ENCODE measurements at places on chromosomes 7 and 10.

DNA sequence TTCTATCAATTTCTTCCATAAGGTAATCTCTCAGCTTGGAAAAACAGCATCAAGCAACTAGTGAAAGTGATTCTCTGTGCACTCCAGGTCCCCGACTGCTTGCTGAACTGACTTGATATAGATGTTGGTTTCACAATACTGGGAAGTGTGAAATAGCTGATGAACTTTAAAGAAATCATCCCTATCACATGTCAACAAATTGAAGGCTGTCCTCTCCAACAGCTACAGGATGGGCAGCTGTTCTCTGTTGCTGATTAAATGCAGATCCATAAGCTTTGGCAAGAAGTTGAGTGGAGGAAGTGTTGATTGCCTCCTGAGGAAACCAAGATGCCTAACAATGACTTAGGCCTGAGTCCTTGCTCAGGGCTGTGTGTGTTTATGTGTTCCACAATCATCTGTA is 130.4 kb upstream of the GDF10 start:
- DNase-seq: no peak

DNA sequence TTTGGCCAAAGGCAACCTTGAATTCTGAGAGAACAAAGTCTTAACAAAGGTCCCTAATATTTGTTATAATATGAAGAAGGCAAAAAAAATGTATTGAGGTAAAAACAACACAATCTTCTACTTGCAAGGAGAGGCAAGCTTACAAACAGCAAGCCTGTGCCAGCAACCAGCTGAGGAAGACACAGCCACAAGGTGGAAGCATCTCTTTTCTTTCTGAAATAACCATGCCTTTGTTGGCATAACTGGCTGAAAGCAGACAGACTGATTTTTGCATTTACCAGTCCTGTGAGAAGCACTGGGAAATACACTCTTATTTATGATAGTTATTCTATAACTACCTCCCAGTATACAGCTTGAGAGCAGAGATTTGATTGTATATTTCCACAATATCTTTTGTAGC is 292.0 kb downstream of the PHTF2 start:
- DNase-seq: no peak

GRCh38 chr10:373015-373414 is 237.8 kb downstream of the ZMYND11 start:
- no peak for DNase-seq

DNA sequence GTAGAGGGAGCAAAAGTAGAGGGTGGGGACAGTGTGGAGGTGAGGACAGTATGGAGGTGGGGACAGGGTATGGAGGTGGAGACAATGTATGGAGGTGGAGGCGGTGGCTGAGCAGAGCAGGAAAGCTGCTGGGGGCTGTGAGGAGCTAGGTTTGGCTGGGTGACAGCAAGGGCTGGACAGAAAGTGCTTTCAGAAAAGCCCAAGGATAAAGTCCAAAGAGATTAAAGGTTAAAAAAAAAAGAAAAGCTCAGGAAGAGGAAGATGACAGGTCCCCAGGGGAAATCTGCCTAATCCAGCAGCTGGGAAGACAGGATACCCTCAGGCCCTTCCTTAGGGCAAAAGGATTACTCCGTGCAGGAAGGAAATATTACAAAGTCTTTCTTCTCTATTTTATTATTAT is 32.1 kb upstream of the PFKFB3 start:
- DNase-seq: no peak

GRCh38 chr7:38317515-38317914 is 44.1 kb upstream of the TARP start:
- DNase-seq: no peak

DNA sequence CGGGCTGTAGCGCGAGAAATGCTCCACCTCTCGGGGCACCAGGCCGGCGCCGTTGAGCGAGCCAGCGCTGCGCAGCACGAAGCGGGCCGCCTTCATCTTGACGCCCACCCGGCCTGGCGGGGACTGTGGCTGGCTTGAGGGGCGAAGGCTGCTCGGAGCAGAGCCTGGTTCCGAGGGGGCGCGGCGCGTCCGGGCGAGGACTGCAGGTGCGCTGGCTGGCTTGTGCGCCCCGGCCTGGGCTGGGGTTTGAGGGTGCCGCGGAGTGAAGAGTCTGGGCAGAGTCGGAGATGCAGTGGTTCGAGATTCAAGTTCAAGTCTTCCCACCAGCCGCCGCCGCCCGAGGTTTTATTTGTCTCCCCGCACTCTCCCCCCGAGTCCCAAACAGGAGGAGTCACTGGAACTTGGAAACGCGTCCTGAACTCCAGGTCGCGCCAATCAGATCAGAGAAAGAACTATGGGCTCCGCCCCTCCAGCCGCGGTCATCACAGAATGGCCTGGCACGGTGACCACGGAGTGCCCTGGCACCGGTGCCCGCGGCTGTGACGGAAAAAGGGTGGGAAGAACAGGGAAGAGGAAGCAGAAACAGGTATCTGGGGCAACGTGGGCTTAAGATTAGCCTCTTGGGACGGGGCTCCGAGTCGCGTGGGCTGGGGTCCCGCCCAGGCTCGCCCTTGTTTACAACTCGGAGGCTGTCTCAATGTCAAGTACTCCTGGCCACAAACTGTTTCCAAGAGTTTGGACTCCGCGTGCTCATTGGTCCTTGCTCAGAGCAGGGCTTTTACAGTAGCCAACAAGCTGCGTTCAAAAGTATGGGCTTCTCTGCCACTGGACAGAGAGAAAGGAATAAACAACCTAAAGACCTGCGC is at the start of gene PDK4:
PDK4 (minus strand) TSS at position 319 of the 866 bp plus-strand sequence; CDS start at position 96, 223 bp downstream.
- no peak for DNase-seq

- DNase-seq: no peak
Measured at GRCh38 chr7:42605406-42606192, 306.3 kb downstream of the C7orf25 start.

DNA sequence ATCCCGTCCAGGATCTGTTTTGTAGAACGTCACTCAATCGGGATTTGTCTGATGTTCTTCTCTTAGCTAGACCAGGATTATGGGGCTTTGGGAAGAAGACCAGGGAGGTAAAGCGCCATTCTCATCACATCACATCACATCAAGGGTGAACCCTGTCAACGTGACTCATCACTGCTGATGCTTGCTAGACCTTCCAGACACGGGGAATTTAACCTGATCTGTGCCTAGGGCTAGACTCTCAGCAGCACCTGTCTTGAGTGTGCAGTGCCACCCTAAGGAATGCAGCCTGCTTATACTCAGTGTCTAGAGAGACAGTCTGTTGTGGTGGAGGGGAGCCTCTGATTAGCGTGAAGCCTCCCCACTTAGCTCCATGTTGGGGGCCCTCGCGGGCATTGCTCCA is 678.6 kb upstream of the FOXK1 start:
- no peak for DNase-seq

DNA sequence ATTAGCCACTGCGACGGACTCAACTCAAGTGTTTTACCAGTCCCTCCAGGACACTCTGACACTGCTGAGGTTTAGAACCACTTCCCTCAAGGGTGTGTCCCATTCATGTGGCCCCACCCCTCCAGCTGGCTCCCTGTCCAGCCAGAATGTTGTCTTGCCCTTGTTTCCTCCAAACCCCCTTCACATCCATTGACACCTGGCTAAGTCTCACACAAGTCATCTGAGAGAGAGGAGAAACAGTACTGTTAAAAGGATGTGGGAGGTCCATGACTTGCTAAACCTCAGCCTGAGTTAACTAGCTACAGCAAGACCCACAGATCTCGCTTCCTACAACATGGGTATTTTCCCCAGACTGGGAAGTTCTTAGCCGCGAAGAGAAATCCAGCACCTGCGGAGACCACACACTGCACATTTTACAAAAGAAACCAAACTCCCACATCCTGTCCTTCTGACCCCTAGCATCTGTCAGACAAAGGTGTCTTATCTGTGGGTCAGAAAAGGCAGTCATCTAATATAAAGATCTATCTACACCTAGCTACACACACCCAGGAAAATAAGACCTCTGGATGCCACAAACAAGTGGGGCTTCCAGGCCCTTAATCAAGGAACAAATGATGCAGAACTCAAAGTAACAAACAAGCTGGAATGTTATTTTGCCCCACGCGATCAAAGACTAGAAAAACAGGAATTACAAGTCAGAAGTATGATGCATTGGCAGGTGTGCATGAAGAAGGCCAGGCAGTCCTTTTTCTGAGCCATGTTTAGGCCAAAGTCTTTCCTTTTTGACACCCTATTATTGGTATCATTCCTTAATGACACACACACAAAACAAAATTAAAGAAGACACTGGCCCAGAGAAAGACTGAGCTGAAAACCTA is 13.9 kb downstream of the OSBPL3 start:
- no peak for DNase-seq

- DNase-seq: no peak
Measured at GRCh38 chr10:22345301-22346095, at the start of gene SPAG6. Gene SPAG6 (plus strand): TSS chr10:22345496. CDS start chr10:22345612, 116 bp downstream.

GRCh38 chr7:116671681-116672595 is at the start of gene MET:
Gene MET (plus strand): TSS chr7:116672196. CDS start chr7:116699085, 26,889 bp downstream.
- no peak for DNase-seq

DNA sequence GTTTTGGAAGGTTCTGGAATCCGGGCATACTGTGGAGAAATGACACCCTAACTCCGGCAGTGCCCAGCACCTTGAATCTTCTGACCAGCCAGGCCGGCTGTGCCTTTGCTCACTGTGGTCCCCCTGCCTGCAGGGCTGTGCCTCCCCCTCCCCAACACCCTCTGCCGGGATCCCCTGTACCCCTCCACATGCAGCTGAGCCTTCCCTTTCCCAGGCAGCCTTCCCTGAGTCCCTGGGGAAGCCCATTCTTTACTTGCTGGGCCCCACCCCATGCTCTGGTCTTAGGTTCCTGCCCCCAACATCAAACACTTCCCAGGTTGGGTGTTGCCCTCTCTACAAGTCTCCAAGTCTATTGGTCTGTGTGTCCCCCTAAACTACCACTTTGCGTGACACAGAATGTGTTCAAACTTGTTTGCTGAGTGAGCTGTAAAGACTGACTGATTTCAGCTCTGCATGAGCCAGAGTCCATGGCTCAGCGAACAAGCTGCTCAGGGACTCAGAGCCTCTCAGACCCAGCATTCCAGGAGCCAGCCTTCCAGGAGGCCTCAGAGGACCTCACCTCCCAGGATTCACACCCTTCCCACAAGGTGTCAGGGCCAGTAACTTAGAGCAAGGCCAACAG is 31.6 kb downstream of the CALML5 start:
- DNase-seq: no peak

DNA sequence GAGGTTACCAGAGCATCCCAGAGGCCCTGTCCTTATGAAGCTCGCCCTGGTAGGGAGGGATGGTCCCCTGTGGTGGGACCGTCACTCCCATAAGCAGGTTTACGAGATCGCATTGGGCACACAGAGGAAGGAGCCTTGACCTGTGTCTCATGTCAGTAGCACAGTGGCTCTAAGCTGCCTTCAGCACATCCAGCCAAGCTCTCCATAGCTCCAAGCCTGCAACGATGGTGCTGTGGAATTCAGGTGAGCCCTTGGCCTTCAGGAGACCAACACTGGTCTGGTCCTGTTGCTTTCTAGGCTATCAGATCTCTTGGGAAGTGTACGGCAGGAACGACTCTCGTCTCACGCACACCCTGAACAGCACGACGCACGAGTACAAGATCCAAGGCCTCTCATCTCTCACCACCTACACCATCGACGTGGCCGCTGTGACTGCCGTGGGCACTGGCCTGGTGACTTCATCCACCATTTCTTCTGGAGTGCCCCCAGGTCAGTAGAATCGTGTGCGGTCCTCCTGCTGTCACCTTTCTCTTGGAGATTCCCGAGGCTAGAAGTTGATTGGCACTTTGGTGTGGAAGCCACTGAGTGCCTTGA is 605.3 kb upstream of the FOXK1 start:
- DNase-seq: no peak

DNA sequence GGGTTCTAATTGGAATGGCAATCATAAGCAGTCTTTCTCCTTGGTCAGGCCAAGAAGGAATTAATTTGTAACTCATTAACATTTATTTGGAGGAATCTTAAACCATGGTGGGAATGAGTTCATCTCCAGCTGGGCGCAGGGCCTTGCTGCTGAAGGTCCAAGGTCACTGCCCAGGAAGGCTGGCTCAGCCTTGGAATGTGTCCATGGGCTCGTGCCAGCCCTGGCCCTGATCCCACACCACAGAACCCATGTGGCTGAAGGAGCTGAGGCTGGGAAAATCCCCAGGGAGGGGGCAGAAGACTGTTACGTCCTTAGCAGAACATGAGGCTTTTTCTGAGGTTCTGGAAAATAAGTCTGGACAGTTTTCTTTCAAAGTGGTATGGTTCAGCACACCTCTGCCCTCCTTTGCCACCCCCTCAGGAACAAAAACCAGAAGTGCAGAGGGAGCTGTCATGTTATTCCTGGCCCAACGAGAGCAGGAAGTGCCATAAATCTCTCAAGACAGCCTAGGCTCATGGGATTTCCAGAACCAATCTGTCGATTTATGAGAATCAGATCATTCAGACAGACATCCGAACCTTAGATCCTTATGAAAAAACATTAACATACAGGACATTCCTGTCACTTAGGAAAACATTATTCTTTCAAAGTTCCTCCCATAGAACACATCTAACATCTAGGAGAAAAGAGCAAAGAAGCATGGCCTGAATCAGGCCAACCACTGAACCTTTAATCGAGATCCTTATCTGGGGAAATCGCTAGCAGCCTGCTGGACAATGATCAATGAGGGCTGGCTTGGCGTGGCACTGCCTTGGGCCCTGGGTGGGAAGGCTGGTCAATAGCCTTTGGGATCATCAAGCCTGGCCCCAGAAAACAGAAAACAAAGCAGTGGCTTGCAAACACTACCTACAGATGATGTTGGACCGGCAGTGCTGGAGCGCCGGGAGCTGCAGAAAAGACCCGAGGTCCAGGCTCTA is 134.3 kb downstream of the TAX1BP1 start:
- no peak for DNase-seq

DNA sequence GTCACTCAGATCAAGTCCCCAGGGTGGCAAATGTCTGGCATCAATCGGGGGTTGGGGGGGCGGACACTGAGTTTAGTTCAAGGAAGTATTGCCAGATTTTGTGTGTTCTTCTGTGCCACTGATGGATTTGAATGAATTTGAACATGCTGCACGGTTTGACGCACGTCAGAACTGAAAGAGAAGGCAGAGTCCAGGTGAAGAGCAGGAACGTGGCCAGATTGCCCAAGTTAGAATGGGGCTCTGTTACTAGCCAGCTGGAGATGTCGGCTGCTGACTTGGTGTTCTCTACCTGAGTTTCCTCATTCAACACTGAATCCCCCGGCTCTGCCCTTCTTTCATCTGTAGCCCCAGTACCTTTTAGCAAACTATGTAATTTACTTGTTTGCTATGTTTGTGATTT is 180.2 kb downstream of the PRKCQ start:
- DNase-seq: no peak

- DNase-seq: no peak
Measured at GRCh38 chr7:151082141-151083070, 887 bp downstream of the TMUB1 start.

DNA sequence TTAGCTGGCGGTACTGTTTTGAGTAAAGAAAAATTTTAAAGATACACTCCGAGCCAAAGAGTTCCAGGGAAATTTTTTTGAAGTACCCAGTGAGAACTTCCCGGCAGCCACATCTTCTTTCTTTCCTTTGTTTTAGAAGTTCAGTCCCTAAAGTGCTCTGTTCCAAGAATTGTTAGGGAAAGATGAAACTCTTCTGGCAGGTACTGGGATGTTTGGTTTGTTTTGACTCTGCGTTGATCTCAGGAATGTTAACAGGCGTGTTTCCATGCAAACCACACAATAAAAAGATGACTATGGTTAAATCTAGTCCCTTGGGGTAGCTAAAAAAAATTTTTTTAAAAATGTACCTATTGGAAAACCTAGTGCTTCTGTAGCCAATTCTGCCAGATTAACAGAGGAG is 224.7 kb upstream of the PHYHIPL start:
- peak; percentile 60 for DNase-seq
